Activated CD4-positive, alpha-beta T cell treated with anti-CD3 and anti-CD28 coated beads, Interleukin-2, amount 10 ng/mL, durations not matched to agents 7 days and 5 days (primary cell): ENCODE measurements at places on chromosomes 3 and 15. TPM values are rescaled to one million over a fixed set of nuclear protein-coding genes. Genes with fewer than 3 reads are reported as not detected.
A peak's percentile ranks its signal among the peaks of the same experiment; 100 is the strongest.

DNA sequence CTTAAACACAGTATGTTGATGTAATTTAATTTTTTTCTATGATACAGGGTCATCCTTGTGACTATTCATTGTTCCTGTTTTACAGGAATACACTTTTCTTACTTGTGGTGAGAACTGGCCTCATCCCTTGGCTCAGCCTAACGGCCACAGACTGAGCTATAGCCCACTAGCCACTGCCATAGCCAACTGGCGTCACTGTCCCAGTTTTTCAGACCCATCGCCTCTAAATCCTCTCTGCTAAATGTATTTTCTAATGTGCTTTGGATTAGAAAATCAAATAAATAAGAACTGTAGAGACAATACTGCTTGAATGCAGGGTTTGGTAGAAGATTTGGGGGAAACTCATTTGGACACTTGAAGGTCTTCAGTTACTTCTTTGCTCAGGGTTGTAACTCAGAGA is 113.1 kb downstream of the TIGIT start:
- H3K27ac ChIP-seq, result no peak overlapping the region
- H3K4me3 ChIP-seq, result no peak overlapping the region
- peaks cover 4% of the 10 kb centered on the region for H3K27me3 ChIP-seq
- no peak for DNase-seq
- no peaks in the 10 kb centered on the region for H3K36me3 ChIP-seq

GRCh38 chr15:75107908-75108838 is 84.8 kb downstream of the PPCDC start:
- peak overlapping the region; percentile 28 for H3K4me3 ChIP-seq
- peaks cover 46% of the 10 kb centered on the region for H3K4me1 ChIP-seq
- H3K27me3 ChIP-seq, result peaks cover 20% of the 10 kb centered on the region
- H3K27ac ChIP-seq, result peak overlapping the region; percentile 43
- H3K36me3 ChIP-seq, result peaks cover 11% of the 10 kb centered on the region

DNA sequence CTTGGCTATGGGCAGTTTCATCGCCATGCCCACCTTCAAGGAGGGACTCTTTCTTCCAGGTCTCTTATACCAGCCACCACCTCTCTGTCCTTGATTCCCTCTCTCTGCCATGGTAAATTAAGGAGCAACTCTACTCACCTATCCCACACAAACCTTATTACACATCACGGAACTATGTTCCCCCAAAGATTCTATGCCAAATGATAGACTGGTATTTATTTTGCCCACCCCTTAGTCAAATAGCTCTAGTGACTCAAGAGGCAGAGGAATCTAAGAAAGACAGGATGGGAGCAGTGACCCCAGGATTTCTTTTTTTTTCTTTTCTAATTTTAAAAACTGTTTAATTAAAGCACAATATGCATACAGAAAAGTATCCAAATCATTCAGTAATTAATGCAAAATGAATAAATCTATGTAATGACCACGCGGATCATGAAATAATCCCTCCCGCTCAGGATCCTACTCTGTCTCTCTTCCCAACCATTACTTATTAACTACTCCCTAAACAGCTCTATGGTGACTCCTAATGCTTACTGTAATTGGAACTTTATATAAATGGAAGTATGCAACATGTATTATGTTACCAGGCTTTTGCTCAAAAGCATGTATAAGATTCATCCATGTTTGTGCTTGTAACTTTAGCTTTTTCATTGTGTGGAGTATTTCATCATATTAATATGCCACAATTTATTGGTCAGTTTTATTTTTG is 410.8 kb upstream of the RASGRP1 start:
- peaks cover 11% of the 10 kb centered on the region for H3K27me3 ChIP-seq
- H3K4me1 ChIP-seq, result no peaks in the 10 kb centered on the region
- no peak for DNase-seq
- H3K36me3 ChIP-seq, result no peaks in the 10 kb centered on the region

DNA sequence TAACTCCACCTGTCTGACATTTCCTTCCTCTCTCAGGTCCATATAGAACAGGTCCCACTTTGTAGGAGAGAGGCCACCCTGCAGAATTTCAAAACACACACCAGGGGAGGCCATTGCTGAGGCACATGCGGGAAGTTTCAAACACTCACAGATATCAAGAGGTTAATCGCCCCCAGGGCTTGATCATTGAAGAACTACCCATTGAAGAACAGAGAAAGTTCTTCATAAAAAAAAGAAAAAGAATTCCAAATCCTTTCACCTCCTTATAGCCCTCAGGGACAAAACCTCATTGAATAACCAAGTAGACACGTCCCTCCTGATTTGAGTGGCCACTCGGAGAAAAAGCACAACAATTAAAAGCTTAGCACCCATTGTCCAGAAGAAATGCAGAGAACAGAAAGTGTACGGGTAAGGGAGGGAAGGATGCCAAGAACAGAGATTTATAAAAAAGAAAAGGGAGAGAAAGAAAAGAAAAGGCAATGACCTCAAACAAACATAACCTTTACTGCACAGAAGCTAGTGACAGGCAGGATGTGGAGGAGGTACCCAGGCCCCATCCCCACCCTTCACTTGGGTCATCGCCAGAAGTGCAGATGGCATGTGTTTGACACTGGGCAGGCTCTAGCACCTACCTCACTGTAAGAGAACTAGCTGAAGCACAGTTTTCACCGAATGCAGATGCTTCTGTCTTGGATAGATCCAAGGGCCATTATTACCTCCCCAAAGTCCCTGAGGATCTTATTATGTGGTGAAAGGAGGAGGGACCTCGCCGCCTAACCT is 112.3 kb upstream of the HES1 start:
- peaks cover 6% of the 10 kb centered on the region for H3K4me1 ChIP-seq
- no peak overlapping the region for H3K27ac ChIP-seq
- H3K36me3 ChIP-seq, result no peaks in the 10 kb centered on the region
- H3K27me3 ChIP-seq, result peaks cover 1% of the 10 kb centered on the region
- no peak overlapping the region for H3K4me3 ChIP-seq

GRCh38 chr3:148998715-148999423 is 7.5 kb downstream of the GYG1 start:
- H3K27ac ChIP-seq, result peak overlapping the region; percentile 81
- peaks cover 61% of the 10 kb centered on the region for H3K36me3 ChIP-seq
- peak overlapping the region; percentile 35 for H3K4me3 ChIP-seq
- H3K4me1 ChIP-seq, result peaks cover 37% of the 10 kb centered on the region
- DNase-seq, result peak; percentile 35

- peaks cover 3% of the 10 kb centered on the region for H3K27me3 ChIP-seq
- peaks cover 15% of the 10 kb centered on the region for H3K36me3 ChIP-seq
- H3K4me3 ChIP-seq, result no peak overlapping the region
- DNase-seq, result no peak
- H3K4me1 ChIP-seq, result peaks cover 21% of the 10 kb centered on the region
- H3K27ac ChIP-seq, result no peak overlapping the region
Observed at GRCh38 chr15:70429056-70429722, 331.5 kb upstream of the TLE3 start.

GRCh38 chr15:57785959-57786358 is 79.4 kb downstream of the POLR2M start:
- no peak overlapping the region for H3K4me3 ChIP-seq
- H3K27ac ChIP-seq, result no peak overlapping the region
- no peaks in the 10 kb centered on the region for H3K36me3 ChIP-seq
- DNase-seq, result no peak

GRCh38 chr3:134516905-134517304 is 31.0 kb downstream of the CEP63 start:
- H3K27me3 ChIP-seq, result no peaks in the 10 kb centered on the region
- H3K4me1 ChIP-seq, result peaks cover 6% of the 10 kb centered on the region
- no peak overlapping the region for H3K4me3 ChIP-seq
- no peak overlapping the region for H3K27ac ChIP-seq
- H3K36me3 ChIP-seq, result peaks cover 49% of the 10 kb centered on the region

- H3K27me3 ChIP-seq, result no peaks in the 10 kb centered on the region
- H3K36me3 ChIP-seq, result no peaks in the 10 kb centered on the region
- H3K4me3 ChIP-seq, result no peak overlapping the region
Observed at GRCh38 chr3:7144697-7145308, 283.9 kb downstream of the GRM7 start.

- no peaks in the 10 kb centered on the region for H3K36me3 ChIP-seq
- DNase-seq, result no peak
- H3K27me3 ChIP-seq, result peaks cover 29% of the 10 kb centered on the region
Observed at GRCh38 chr15:44099671-44100070, 95.4 kb downstream of the FRMD5 start.

- peaks cover 7% of the 10 kb centered on the region for H3K27me3 ChIP-seq
- DNase-seq, result no peak
- H3K27ac ChIP-seq, result no peak overlapping the region
- no peak overlapping the region for H3K4me3 ChIP-seq
- H3K4me1 ChIP-seq, result no peaks in the 10 kb centered on the region
- H3K36me3 ChIP-seq, result no peaks in the 10 kb centered on the region
Observed at GRCh38 chr3:124298951-124299350, 307.0 kb upstream of the ROPN1 start.

- peaks cover 79% of the 10 kb centered on the region for H3K36me3 ChIP-seq
- DNase-seq, result no peak
- peak overlapping the region; percentile 50 for H3K27ac ChIP-seq
- no peak overlapping the region for H3K4me3 ChIP-seq
- H3K27me3 ChIP-seq, result no peaks in the 10 kb centered on the region
- peaks cover 52% of the 10 kb centered on the region for H3K4me1 ChIP-seq
Observed at GRCh38 chr3:70980646-70981170, 602.8 kb downstream of the FOXP1 start.

GRCh38 chr3:151386056-151386455 is 1.5 kb upstream of the P2RY12 start:
- no peaks in the 10 kb centered on the region for H3K36me3 ChIP-seq
- DNase-seq, result no peak
- peaks cover 4% of the 10 kb centered on the region for H3K27me3 ChIP-seq
- H3K27ac ChIP-seq, result no peak overlapping the region
- peaks cover 20% of the 10 kb centered on the region for H3K4me1 ChIP-seq

GRCh38 chr15:74808078-74808839 is 4.4 kb upstream of the LMAN1L start:
- peak overlapping the region; percentile 79 for H3K27ac ChIP-seq
- no peak overlapping the region for H3K4me3 ChIP-seq
- H3K27me3 ChIP-seq, result no peaks in the 10 kb centered on the region
- peaks cover 20% of the 10 kb centered on the region for H3K4me1 ChIP-seq
- H3K36me3 ChIP-seq, result peaks cover 14% of the 10 kb centered on the region
- DNase-seq, result no peak

DNA sequence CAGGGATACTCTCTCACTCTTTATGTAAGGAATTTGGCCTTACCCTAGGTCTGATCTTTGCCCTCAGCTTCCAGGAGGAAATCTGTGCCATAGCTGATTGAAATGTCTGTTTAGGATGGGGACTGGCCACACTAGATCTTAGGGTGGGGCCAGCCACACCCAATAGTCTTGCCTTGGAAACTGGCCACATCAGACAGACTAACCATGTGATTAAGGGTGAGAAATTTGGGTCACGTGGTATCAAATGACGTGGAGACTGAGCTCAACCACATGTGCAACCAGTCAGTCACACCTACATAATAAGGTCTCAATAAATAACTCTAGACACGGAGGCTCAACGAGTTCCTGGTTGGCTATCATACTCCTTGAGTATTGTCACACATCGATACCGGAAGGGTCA is 113.5 kb downstream of the CNTN3 start:
- H3K4me1 ChIP-seq, result no peaks in the 10 kb centered on the region
- H3K27me3 ChIP-seq, result no peaks in the 10 kb centered on the region
- no peaks in the 10 kb centered on the region for H3K36me3 ChIP-seq
- H3K27ac ChIP-seq, result no peak overlapping the region
- DNase-seq, result no peak

DNA sequence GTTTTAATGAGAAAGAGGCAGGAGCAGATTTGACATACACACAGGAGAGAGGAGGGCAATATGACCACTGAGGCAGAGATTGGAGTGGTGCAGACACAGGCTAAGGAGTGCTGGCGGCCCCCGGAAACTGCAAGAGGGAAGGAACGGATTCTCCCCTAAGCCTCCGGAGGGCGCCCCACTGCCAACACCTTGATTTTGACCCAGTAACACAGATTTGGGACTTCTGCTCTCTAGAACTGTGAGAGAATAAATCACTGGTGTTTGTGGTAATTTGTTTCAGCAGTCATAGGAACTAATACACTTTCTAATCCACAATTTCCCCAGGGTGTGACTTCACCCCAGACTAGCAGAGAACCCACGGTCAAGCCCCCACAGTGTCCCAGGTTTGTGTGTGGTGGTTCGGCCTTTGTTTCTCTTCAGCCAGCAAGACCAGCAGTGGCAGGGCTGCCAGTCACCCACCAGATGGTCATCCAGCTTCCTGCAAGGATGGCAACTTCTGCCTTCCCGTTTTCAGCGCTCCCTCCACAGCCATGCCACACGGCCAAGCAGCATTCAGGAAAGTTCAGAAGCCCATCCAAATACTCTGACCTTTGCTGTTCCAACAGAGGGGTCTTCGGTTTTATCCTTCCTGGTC is 23.6 kb upstream of the TSPAN3 start:
- no peaks in the 10 kb centered on the region for H3K27me3 ChIP-seq
- no peak for DNase-seq
- no peak overlapping the region for H3K4me3 ChIP-seq
- H3K4me1 ChIP-seq, result no peaks in the 10 kb centered on the region
- no peaks in the 10 kb centered on the region for H3K36me3 ChIP-seq
- H3K27ac ChIP-seq, result no peak overlapping the region

DNA sequence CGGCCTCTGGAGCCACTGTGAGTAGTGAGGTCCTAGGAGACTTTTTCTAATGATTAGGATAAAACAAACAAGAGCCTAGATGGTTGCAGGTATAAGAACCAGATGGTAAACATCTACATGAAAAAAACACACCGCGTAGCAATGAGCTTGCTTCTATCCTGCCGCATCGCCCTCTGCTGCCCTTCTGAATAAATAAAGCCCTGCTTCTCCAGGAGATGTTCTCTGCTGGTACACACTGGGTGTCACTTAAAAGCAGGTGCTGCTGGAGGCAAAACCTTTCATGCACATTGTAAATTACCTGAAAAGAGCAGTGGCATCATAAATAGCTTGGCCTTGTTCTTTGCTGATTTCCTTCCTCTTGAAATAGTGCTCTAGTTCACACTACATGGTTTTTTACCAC is 164.4 kb upstream of the TOPAZ1 start:
- peaks cover 7% of the 10 kb centered on the region for H3K27me3 ChIP-seq
- no peaks in the 10 kb centered on the region for H3K4me1 ChIP-seq
- no peak overlapping the region for H3K4me3 ChIP-seq
- H3K27ac ChIP-seq, result no peak overlapping the region

DNA sequence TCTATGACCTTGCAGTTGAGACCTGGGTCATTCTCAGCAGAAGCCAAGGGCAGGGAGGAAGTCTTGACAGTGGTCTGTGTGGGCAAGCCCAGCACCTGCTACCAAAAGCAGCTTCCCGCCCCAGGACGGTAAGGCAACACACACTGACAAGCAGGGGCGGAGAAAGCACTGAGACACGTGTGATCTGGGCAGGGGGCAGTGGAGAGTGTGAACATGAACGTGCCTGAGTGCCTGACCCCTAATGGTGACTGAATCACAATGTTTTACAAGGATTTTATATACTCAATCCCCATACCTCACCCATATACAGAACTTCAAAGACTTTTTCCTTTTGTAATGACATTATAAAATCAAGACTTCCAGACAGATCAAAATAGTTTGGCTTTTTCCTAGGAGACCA is 35.2 kb downstream of the ANP32A start:
- H3K36me3 ChIP-seq, result peaks cover 41% of the 10 kb centered on the region
- DNase-seq, result no peak
- H3K27ac ChIP-seq, result peak overlapping the region; percentile 48

SCN11A gene
- total RNA-seq, result 0.02 TPM

XCR1 gene
- total RNA-seq, result not detected

CFAP161 gene
- total RNA-seq, result not detected

CD80 gene
- 7.2 TPM for total RNA-seq

GUCA1C gene
- not detected for total RNA-seq

ARRDC4 gene
- total RNA-seq, result 0.56 TPM

GPR156 gene
- 0.10 TPM for total RNA-seq

CCNDBP1 gene
- total RNA-seq, result 72.5 TPM

LEKR1 gene
- total RNA-seq, result 0.47 TPM

UBAP1L gene
- 5.3 TPM for total RNA-seq

CCR2 gene
- 29.1 TPM for total RNA-seq

PLAAT1 gene
- not detected for total RNA-seq

PLSCR5 gene
- not detected for total RNA-seq
